Spinal cord (tissue), 10 donors: ENCODE measurements at places on chromosomes 12 and 14. TPM values are rescaled to one million over a fixed set of nuclear protein-coding genes. Genes with fewer than 3 reads are reported as not detected.

The PMEL gene
- polyA plus RNA-seq, result 1.5 TPM

The TEX22 gene
- 2.8 TPM for polyA plus RNA-seq

The RND1 gene
- 41.7 TPM for polyA plus RNA-seq

The KRT78 gene
- polyA plus RNA-seq, result not detected

The RIC8B gene
- 27.9 TPM for polyA plus RNA-seq

The BLTP3B gene
- polyA plus RNA-seq, result 36.2 TPM

The PIWIL1 gene
- polyA plus RNA-seq, result 0.22 TPM

The TCL1B gene
- not detected for polyA plus RNA-seq

The KLRC2 gene
- 13.3 TPM for polyA plus RNA-seq

The PLD4 gene
- polyA plus RNA-seq, result 24.8 TPM

The KRT2 gene
- 0.18 TPM for polyA plus RNA-seq

The MYF6 gene
- 2.2 TPM for polyA plus RNA-seq

DNA sequence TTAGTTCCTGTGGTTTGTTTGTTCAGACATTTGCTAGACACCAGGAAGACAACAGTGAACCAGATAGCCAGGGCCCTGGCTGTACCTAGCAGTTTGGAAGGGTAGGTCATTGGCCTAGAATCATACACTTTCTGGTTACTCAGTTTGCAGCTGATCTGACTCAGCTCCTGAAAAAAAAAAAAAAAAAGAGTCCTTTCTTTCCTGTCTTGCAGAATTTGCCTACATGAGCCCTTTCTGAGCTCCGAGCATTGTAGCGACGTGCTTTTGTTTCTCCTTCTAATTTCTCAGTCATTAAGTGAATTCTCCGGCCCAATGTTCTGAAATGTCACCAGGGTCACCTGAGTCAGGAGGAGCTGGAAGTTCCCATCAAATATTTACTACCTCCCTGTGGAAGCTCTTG is 2.4 kb downstream of the CABP1 start:
- no peak overlapping the region for H3K4me3 ChIP-seq
- no peak overlapping the region for H3K27ac ChIP-seq
- H3K36me3 ChIP-seq, result no peaks in the 10 kb centered on the region
- H3K27me3 ChIP-seq, result peaks cover 26% of the 10 kb centered on the region
- DNase-seq, result no peak

DNA sequence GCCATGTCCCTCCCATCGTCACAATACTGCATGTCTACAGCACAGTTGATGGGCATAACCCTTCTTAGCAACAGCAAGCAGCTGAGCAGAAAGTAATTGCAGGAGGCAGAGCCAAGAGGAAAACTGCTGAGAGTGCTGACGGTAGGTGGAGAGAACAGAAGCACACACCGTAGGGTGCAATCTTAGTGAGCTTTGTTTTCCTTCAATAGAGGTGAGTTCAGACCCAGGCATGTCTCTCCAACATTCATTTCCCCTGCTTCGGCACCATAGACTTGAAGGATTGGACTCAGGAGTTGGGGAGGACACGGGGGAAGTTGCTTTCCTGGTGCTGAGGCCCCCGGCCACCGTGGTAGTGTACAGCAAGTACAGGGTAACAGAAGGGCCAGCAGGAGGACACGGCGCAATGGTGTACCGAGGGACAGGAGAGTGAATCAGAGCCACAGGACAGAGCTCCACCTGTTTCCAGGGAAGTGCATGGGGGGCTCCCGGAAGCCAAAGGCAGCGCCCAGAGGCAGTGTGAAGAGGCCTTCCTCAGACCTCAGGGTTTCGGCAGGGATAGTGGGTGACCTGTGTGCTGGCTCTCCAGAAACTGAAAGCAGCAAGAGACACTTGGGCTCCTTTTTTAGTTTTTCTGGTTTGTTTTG is 36.3 kb upstream of the SINHCAF start:
- peaks cover 10% of the 10 kb centered on the region for H3K4me1 ChIP-seq
- no peak overlapping the region for H3K4me3 ChIP-seq
- no peaks in the 10 kb centered on the region for H3K36me3 ChIP-seq
- no peak overlapping the region for H3K27ac ChIP-seq

GRCh38 chr12:114757684-114758325 is 73.8 kb upstream of the TBX3 start:
- no peak for DNase-seq
- no peak overlapping the region for H3K4me3 ChIP-seq
- H3K27ac ChIP-seq, result no peak overlapping the region
- H3K36me3 ChIP-seq, result no peaks in the 10 kb centered on the region

GRCh38 chr12:69501154-69501895 is 31.1 kb downstream of the FRS2 start:
- no peak overlapping the region for H3K27ac ChIP-seq
- H3K36me3 ChIP-seq, result no peaks in the 10 kb centered on the region
- DNase-seq, result no peak
